ENCODE measurements at places on chromosomes 5 and 9.
A peak's percentile ranks its signal among the peaks of the same experiment; 100 is the strongest.

- DNase-seq = no peak
These were observed 199.7 kb downstream of the ATPSCKMT start for GRCh38 chr5:10049858-10050455.

GRCh38 chr5:134647750-134648424 is 698 bp upstream of the SEC24A start:
- DNase-seq = peak; percentile 9

- no peak for DNase-seq
These were observed 54.9 kb downstream of the FGF1 start for GRCh38 chr5:142630927-142631539.

GRCh38 chr9:82532504-82533180 is 530.3 kb downstream of the RASEF start:
- no peak for DNase-seq

- no peak for DNase-seq
These were observed 235.7 kb downstream of the HTR1A start for GRCh38 chr5:63726496-63726895.

GRCh38 chr5:175878544-175879438 is 7.4 kb downstream of the CPLX2 start:
- no peak for DNase-seq

GRCh38 chr5:133265257-133265656 is 213.4 kb downstream of the HSPA4 start:
- no peak for DNase-seq

DNA sequence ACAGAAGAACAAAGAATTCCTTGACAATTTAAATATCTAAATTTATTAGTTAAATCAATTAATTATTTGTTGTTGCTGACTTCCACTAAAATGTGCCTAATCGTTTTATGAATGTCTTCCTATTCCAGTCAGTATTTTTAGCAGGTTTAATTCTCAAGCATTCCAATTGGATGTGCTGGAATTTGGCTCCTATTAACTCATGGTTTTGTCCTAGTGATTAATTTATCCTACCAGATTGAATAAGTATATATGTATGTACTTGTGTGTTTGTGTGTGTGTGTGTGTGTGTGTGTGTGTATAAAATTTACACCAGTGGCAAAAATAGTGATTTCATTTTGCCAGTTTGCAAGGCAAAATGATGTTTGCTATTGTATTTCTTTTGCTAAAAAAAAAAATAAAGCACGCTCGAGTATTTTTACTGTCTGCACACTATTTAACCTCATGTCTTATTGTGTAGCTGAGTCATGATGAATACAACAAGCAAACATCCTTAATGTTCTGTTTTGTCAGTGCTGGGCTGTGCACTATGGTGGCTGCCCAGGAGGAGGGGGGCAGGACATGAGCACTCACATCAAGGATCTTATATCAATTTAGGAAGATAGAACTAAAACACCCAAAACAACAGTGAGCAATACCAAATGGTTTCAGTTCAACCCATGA is 375.5 kb downstream of the PDE4D start:
- DNase-seq = no peak

GRCh38 chr5:85814596-85814995 is 803.1 kb upstream of the COX7C start:
- no peak for DNase-seq

DNA sequence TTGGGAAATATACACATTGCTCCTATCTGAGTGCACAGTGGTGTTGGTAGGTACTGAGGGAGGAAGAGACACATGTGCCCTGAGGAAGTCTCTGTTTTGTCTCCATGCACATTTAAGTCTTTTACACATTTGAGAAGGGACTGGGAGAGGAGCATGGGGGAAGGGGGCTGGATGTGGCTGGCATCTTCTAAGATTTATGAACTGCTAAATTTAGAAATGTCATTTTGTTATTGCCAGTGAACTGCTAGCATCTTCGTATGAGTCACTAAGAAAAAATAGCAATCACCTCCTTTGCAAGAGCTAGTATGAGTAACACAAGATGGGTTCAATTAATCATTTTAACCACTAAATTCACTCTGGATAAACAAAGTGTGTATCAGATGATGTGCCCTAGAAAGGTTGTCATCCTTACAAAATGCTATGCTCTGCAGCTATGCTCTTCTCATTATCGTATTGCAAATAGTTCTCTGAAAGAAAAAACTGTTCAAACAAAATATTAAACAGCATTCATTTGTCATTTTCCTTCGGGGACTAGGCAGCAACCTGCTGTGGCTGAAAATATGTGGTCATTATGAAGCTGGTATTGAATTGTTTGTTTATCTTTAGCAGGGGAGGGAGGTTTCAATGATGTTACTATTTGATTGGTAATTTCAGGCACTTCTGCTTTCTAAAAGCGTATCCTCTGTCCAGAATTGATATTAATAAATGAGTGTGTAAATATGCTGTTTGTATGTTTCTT is 236.5 kb downstream of the DMRTA1 start:
- no peak for DNase-seq

- DNase-seq = no peak
These were observed 51.1 kb upstream of the COL5A1 start for GRCh38 chr9:134590240-134591081.

DNA sequence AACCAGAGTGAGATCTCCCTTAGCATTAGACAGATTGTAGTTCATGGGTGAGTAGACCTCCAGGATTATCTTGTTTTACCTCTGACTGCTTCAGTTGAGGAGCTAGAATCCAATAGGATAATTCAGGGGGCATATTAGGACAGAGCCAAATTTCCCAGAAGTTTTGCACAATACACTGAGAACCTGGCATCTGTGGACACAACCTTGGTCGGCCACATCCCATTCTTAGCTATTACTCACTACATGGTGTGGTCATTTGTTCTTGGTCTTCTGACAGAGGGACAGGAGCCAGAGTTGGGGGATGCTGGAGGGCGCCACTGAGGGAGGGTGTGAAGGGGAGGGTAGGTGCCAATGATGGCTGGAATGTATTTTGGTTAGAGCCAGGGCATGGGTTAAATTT is 66.6 kb downstream of the NPR3 start:
- no peak for DNase-seq

GRCh38 chr5:168843277-168844015 is 264.3 kb upstream of the PANK3 start:
- no peak for DNase-seq

DNA sequence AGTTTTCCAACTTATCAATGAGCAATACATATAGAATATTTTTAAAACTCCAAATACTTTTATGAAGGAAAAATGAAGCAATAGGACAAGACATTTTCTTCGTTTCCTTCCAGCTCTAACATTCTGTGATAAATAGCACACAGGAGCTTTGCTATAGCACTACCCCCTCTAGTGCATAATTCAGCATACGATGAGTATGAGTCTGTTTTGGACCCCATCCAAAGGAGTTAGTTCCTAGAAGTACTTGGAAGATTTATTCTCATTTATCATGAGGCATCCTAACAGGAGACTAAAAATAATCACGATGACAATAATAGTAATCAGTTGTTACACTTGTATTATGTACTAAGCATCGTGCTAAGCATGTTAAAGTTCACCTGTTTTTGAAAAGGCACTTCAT is 1061.3 kb upstream of the DMAC1 start:
- DNase-seq = no peak

GRCh38 chr9:5624655-5625054 is 4.3 kb upstream of the RIC1 start:
- DNase-seq = no peak

DNA sequence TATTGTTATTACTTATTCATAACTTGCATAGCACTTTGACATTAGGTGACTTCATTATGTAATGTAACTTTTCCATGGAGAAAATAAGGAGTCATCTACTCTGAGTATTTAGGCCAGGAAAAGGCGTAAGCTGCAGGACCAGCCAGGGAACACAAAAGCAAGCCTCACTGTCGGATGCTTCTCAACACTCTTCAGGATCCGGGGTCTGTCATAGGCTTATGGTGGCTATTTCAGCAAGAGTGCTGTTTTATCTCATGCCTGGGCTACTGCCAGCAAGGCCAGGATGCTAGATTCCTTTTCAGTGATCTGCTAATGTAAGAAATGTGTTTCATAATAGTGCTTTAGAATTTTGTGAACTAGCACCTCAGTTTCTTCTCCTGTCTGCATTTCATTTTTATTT is 162.4 kb downstream of the CHSY3 start:
- no peak for DNase-seq

DNA sequence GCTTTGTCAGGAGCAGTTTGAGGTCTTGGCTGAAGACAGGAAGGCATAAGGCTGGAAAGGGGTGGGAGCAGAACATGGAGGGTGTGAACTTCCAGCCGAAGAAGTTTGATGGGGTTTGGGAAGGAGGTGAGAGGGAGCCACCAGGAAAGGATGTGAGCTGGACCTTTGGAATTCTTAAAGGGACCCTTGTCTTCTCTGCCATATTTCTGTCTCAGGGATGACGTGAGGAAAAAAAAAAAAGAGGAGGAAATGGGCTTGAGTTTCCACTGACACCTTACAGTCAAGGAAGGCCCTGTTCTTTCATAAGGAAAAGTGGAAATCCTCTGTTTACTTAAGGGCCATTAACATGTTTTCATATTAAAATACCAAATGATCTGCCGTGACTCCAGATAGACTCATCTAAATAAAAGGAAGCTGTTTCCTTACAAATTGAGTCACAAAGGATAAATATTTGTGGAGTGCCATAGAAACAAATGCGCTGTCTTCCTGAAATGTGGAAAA is 132.1 kb downstream of the PALM2AKAP2 start:
- no peak for DNase-seq
